ENCODE measurements at places on chromosomes 12 and 14.

- DNase-seq, result no peak
These were observed 53.6 kb downstream of the ARF6 start for GRCh38 chr14:49946320-49947141.

DNA sequence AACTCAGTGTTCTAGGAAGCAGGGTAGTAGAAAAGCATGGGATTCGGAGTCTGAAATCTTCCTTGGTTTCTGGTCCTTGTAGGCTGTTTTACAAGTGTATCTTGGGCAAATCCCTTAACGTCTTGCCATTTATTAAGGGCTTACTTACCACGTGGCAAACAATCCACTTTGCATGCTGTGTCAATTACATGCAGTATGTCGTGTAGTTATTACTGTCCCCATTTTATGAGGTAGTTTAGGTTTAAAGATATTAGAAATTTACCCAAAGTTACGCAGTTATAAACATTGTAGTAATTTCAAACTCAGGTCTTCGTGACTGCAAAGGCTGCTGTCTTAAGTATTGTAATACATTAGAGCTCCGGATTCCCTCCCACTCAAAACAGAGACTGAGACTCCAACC is 1.5 kb upstream of the NOVA1 start:
- DNase-seq, result no peak

DNA sequence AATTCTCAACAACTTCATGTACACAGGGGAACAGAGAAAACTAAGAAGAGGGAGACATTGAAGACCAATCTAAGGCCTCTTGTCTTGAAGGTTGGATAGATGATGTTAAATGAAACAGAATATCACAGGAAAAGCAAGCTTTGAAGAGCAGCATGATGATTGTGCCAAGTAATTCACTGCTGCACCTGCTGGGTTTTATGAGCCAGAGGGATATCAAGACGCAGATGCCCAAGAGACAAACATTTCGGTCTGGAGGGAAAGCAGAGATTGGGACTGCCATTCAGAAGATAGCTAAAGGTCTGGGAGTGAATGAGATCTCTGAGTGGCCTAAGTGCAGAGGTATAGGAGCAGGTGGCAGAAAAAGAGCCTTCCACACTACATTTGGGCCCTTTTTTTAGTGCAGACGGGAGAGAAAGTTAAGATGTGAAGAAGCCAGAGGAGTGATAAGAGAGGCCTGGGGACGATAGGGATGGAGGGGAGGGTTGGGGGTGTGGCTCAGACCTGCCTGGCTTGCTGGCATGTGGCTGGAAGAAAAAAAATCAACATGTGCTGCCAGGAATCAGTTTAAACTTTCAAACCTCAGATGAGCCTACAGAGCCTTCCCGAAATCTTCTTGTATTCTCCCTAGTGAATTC is 200.6 kb downstream of the AEBP2 start:
- DNase-seq, result no peak

DNA sequence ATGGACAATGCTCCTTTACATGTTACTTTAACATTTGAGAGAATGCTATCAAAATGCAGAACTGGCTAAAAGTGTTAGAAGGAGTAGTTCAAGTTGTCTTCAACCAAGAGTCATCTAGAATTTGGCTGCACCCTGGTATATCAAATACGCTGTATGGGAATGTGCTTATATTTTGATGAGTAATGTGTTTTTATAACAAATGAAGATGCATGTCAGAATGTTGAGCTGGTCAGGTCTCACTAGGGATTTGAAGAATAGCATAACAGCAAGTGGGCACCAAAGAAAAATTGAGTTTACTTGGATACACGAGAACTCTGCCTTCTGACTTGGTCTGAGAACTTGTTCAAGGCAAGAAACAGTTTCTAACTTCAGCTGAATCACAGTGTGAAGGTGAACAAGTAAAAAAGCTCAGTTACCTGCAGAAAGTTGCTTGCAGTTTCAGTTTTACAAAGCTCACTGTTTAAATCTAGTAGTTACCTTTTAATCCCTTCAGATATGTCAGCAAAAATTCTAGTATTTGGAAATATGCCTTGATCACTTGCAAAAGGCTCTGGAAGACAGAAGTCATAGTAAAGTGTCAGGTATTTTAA is 82.3 kb downstream of the PDE3A start:
- DNase-seq, result no peak

DNA sequence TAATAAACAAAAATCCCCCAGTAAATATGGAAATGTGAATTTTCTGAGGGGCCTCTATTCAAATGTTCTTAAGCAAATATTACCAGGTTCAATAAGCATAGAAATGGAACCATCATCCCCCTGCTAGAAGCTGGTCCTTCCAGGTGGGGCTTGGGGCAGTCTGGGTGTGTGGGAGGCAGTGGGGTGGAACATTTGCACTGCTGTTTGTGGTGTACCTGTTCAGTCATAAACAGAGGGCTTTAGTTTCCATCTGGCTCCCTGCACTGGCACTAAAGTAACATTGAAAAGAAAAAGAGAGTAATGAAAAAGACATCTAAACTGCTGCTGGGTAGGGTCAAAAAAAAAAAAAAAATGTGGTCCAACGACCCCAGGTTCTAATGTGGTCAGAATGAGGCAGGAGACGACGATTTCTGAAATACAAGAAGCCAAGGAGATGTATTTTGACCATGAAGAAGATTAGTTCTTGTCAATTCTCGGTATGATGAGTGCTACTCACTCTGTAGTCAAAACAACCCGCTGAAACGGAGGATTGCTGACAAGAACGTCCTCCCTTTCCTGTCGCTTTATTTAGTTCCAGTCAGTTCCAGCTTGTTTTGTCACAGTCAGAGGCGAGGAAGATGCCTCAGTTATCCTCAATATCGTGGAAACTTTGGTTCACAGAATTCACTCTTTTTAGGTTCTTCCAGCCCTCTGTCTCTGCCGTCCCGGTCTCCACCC is 44.2 kb upstream of the MANSC4 start:
- no peak for DNase-seq

DNA sequence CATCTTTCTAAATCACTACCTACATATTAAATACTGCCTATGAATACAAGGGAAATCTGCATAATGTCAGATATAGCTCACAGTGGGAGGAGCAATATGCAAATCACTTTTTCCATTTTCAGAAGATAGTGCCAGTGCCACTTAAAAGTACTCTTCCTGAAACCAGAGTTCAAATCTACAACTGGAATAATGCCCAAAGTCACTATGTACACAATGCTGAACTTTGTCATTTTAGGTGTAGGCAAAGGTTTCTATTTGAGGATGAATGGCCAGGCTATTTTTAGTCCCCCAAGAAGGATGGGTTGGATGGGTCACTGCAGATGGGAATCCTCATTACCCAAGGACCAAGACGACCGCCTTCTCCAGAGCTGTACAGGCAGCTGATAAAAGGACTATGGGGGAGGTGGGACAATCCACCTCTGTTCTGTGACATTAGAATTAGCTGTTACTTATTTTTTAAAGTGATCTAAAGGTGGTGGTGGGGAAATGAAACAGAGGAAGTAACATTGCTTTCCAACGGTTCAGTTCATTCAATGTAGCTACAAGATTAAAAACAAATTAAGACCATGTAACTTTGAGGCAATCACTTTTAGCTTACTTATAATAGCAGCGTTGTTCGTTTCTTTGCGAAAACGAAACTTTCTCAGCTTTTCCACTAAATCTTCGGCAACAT is 5.6 kb downstream of the GMFB start:
- DNase-seq, result peak; percentile 13

DNA sequence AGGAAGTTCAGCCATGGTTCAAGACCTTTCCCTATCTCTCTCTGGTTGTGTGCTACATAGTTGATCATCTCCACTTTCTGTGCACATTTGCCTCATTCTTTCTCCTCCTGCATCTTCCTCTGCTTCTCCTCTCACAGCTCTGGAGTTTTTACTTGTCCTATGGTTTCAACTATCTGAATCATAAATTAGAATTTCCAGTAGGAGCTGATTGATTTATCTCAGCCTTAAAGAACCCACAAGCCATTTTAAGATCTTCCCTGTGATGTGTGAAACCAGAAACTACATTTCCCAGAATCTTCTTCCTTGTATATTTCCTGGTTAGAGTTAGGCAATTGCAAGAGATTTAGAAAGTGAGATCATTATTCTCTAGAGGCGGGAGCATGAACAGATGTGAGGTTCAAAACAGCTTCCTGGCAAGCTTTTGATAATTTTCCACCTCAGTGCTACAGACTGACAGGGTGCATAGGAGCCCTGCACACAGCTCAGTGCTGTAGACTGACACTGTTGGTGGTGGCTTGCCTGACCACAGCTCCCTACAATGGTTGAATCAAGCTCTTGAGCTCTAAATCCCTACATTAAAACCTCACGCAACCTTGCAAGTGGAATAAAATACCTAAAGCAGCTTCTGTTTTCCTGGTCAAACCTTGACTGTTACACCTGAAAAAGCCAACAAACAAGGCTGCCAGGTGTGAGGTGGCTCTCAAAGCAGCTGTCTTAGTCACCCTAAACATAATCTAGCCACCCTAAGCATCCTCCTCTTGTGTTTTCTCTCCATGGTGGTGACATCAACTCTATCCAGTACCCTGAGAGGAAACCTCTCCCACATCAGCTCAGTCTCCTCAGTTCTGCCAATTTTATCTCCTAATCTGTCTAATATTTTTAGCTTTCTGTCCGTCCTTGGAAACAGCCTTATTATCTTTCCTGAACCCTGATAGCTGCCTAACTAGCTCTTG is 21.5 kb upstream of the IFNG start:
- DNase-seq, result no peak

DNA sequence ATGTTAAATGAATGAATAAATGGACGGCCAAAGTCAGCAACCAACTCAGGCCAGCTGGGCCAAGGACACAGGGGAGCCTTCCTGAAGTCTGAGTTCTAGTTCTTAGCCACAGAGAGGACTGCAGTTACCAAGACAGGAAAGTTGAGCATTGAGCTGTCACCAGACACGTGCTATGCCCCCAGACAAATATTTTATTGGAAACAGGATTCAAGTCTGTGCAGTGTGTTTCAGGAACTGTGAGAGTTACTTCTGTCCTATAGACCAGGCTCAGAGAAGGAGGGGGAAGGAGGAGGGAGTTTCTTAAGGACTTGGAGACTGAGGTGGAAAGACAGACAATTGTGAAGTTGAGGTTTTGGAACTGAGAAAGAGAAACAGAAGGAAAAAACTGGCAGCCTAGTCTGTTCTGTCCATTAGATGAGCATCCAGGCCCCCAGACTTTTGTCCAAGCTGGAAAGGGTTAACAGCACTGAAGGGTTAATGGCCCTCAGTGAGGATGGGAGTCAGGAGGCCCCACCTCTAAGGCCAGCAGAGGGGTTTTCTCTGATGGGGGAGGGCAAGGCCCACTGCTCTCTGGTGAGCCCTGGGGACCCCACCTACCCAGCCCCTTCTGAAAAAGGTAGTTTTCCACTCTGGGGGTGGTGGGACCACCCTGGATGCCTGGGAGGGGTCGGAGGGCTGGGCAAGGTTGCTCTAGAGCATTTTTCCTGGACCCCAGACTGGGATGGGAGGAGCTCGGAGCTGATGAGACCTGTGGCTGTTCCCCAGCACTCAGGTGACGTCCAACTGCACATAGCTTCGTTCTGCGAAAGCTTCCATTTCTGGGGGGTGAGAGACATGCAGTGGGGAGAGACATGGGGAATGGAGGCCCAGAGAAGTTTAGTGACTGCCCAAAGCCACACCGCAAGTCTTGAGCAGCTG is 6.9 kb upstream of the CMKLR1 start:
- peak; percentile 70 for DNase-seq

GRCh38 chr12:71873821-71874220 is 34.3 kb downstream of the TBC1D15 start:
- no peak for DNase-seq

DNA sequence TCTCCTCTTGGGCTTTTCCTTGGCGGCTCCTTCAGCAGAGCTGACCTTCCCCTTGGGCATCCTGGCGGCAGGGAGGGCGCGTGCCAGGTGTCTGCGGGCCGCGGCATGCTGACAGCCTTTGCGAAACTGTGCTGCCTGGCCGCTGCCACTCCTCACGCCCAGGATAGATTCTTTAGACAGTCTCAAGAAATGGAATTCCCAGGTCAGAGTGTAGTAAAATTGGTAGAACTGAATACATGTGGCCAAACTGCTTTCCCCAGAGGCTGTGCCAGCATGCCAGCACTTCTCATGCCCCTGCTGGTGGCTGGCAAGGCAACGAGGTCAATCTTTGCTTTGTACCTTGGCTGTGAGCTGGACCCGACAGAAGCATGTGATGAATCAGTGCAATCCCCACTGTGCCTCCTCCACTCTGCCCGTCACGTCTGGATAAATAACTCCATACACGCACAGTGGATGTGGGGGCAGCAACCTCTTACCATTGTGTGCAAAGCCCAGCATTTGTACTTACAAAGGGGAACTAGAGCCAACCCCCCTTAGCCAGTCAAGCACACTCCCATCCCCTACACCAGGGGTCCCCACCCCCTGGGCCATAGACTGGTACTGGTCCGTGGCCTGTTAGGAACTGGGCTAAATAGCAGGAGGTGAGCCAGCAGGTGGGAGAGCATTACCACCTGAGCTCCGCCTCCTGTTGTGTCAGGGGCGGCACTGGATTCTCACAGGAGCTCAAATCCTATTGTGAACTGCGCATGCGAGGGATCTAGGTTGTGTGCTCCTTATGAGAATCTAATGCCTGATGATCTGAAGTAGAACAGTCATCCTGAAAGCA is 90.9 kb downstream of the ACTN1 start:
- no peak for DNase-seq

GRCh38 chr12:104057771-104058197 is 6.5 kb upstream of the HCFC2 start:
- peak; percentile 75 for DNase-seq

- DNase-seq, result no peak
These were observed 10.6 kb downstream of the CCDC88C start for GRCh38 chr14:91406982-91407381.

- DNase-seq, result no peak
These were observed 34.2 kb upstream of the KICS2 start for GRCh38 chr12:64256166-64256800.

- DNase-seq, result no peak
These were observed 12.4 kb upstream of the KCNK13 start for GRCh38 chr14:90049390-90049789.

DNA sequence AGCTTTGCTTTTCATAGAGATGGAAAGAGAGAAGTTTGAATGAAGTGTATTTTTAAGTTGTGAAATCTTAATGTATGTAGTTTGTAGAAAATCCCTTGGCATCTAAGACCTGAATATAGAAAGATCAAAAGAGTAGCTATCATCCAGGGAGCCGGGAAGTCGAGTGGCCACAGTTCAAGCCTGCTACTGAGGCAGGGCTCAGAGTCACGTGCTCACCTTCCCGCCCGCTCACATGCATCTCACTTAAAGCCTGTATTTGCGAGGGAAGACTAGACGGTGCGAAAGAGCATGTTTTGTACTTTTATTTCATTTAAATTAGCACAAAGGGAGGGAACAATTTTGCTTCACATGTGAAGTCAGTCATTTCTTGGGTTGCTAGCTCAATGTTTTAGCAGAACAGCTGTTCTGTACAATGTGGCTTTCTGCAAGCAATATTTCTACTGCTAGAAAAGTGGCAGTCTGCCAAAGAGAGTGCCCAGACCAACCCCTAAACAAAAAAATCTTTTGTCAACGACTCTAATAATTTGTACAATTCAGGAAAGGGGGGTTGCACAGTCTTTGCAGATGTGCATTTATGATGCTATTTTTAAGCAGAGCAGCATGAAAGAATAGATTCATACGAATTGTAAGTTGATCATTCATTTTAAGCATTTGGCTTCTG is 290.7 kb downstream of the NPAS3 start:
- DNase-seq, result no peak
